ENCODE measurements at places on chromosomes 4 and X. TPM values are rescaled to one million over a fixed set of nuclear protein-coding genes. Genes with fewer than 3 reads are reported as not detected.

- no peak for DNase-seq
Observed at GRCh38 chr4:138772366-138772765, 243.2 kb upstream of the NOCT start.

GRCh38 chr4:5139141-5139540, 87.9 kb downstream of the STK32B start:
- DNase-seq: no peak

- DNase-seq: no peak
Observed at GRCh38 chrX:130343411-130343810, 3.7 kb downstream of the SLC25A14 start.

- DNase-seq: no peak
Observed at GRCh38 chr4:118991686-118992085, 103.0 kb downstream of the SYNPO2 start.

DNA sequence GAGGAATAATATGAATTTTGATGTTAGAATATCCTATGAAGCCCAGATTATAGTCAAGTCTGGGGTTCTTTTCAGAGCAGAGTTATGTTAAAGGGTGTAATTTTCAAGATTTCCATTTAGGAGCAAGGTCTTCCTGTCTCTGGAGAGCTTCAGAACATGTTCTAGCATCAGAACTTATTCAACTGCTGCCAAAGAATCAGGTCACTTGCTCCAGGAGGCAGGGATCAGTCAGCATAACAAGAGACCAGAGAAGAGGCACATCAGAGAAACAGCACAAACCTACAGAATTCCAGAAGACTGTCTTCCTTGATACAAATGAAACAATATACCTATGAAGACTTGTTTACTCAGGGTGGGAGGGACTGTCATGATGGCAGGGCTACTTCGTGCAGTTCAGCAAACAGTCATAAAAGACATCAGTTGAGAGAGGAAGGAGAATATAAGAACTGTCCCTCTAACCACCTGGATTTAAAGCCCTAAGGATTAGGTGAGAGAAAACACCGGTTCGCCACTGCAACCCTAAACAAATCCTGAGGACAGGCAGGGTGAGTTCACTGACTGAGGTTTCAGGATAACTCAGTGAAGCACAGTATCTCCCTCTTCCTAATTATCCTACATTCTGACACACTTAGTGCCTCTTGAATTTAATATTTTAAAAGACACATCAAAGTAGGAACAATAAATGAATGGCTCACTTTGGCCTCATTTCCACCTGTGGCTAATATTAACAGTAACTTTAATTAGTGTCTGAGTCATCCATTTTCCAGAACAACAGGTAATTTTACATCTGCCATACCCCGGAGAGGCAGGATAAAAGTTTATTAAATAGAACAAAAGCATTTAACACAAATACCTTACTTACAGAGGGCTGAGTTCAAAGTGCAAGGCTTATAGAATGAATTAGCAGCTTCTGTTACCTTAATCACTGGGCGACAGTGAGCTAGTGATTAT, 93.0 kb downstream of the HDAC8 start:
- DNase-seq: no peak

DNA sequence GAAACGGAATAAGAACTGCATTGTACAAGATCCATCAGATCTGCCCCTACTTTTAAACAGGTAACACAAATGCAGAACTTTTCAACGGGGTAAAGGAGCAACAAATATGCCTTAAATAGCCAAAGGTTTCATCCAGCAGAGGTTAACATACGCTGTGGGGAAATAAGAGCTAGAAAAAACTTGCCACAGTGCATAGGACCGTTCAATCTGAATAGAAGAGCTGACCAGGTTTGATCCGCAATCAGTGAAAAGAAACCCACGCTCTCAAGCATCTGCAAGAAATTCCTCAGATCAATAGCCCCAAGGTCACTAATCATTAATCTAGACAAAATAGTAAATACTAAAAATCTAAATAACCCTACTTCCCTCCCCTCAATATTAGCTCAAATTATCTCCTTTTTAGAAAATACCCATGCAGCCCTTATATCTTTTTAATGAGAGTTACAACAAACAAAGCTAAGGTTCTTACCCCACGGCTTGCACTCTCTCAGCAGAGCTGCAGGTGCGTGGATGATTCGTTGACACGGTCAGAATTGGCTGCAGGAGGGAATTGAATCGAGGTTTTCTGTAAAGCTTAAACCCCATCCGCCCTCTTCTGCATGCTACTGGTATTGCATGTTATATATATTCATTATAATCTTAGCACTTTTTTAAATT, at the start of gene TLR10:
Gene TLR10, minus strand, starts transcription at position 539 of the 657 bp plus-strand sequence. CDS start 7,400 bp downstream, outside the sequence.
- peak; percentile 30 for DNase-seq

- no peak for DNase-seq
Observed at GRCh38 chr4:61332693-61333092, 132.6 kb downstream of the ADGRL3 start.

GRCh38 chr4:26787461-26788340, 72.9 kb upstream of the STIM2 start:
- peak; percentile 85 for DNase-seq

DNA sequence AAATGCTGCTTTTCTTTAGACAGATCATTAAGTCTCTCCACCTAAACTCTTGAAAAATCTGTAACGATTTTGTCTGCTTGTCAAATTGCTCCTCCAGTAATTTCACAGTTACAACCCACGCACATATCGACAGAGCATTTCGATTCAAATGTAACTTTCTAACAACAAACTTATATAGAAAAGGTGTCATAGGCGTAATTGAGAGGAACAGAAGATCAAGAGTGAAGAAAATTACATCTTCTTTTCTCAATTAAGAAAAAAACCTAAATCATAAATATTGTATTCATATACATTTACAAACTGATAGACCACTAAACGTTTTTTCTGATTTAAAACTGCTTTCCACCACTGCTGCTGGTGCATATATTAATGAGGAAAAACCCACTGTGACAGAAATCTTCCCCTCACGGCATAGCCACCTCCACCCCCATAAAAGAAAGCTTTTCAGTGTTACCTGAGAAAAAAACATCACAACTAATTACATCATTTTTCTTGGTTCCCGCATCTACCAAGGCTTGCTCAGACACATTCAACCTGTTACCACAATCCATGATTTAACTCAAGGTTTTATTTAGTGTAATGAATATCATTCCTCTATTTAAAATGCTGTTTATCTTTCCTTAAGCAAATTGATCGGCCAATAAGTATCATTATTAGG, 1.9 kb downstream of the GPM6A start:
- no peak for DNase-seq

GRCh38 chrX:107646735-107647134, 18.4 kb downstream of the PRPS1 start:
- DNase-seq: no peak

GRCh38 chrX:153519569-153520286, 2.3 kb downstream of the ATP2B3 start:
- DNase-seq: no peak

GRCh38 chrX:40207626-40208025, 109.9 kb upstream of the BCOR start:
- peak; percentile 25 for DNase-seq

- peak; percentile 33 for DNase-seq
Observed at GRCh38 chrX:134659761-134660160, 1.5 kb upstream of the PLAC1 start.

DNA sequence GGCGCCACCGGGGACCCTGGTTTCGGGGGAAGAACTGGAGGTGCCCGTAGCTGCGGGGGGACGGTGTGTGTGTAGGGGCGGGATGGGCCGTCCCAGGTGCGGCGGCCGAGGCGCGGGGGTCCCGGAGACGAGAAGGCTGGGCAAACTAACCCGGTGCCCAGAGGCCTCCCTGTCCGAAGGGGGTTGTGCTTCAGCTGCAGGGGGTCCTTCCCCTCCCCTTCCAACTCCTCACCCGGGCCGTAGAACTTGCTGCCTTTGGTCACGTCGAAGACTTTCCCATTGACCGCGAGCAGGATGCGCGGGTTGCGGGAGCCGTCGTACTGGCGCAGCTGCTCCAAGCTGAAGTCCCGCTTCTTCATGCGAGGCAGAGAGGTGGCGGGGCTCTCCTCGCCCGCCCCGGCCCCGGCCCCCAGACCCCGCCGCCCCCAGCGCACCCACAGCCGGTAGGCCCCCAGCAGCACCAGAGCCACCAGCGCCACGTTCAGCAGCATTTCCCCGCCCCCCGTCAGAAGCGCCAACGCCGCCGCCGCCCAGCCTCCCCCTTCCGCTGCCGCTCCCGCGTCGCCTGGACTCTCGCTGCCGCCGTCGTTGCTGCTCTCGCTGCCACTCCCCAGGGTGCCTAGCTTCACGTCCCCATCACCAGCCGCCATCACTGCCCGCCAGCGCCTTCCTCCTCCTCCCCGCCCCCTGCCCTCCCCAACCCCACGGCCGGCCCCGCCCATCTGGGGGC, at the start of gene PGRMC2:
Gene PGRMC2, minus strand, starts transcription at position 673 of the 730 bp plus-strand sequence. Its CDS starts 23 bp downstream, at position 650.
- no peak for DNase-seq

DNA sequence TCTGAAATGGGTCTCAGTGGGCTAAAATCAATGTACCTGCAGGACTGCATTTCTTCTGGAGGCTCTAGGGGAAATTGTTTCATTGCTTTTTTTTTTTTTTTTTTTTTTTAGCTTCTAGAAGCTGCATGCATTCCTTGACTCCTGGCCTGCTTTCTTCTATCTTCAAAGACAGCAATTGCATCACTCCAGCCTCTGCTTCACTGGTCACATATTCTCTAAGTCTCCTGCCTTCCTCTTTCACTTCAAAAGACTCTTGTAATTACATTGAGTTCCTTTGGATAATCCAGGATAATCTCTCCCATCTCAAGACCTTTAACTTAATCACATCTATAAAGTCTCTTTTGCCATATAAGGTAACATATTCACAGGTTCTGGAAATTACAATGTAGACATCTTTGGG, 11.3 kb upstream of the PCYT1B start:
- no peak for DNase-seq

DNA sequence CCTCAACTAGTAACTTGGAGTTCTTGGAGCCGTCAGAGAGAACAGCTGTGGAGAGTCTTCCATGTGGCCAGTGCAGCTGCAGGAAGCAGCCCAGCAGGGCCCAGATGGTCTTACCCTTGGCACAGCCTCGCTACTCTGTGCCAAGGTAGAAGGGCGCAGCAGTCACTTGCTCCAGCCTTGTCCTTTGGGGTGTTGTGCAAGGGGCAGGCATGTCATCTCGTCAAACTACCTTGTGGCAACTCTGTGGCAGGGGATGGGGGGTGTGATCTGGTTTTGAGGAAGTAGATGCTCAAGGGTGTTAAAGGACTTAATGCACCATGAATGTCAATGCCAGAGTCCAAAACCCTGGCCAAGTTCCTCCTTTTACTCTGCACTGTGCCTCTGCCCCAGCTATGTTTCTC, 34.2 kb upstream of the TBC1D14 start:
- no peak for DNase-seq

- DNase-seq: peak; percentile 71
Observed at GRCh38 chr4:177489471-177490246, 47.4 kb upstream of the AGA start.

- peak; percentile 53 for DNase-seq
Observed at GRCh38 chr4:90078440-90078839, 48.8 kb upstream of the CCSER1 start.

DNA sequence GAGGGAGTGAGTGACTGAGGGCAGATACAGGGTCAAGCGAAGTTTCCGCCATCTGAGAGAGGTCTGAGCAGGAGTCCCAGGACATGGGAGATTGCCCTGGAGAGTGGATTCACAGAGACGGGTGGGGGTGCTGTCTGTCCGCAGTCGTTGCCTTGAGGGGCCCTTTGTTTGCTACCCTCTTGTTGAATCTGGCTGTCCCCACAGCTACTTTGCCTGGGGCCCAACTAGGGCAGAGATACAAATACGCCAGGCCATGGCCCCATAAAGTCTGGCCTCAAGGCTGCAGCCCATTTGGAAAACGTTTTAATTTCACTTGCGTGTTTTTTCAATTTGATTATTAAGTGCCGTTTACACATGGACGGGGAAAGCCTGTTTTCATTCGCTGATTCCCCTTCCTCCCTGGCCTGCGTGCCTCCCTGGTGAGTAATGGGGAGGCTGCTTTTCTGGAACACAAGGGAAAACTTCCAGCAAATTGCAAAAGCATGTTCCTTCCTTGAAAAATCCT, 134.4 kb downstream of the SMIM20 start:
- DNase-seq: no peak

DNA sequence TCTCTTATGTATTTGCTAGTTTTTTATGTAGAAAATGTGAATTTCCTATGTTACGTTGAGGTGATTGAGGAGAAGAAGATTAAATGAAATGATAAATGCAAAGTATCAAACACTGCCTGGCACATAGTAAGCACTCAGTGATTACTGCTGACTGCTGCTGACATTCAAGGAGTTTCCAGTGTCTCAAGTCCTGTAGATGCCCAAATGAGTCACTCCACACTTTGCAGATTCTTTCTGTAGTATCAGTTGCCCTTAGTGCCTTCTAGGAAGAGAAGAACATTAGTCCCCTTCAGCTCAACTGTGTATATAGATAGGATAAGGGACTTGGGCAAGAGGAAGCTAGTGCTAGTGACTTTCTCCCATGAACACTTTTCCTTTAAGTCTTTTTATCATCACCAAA, 240.5 kb upstream of the TEX13A start:
- peak; percentile 81 for DNase-seq

DNA sequence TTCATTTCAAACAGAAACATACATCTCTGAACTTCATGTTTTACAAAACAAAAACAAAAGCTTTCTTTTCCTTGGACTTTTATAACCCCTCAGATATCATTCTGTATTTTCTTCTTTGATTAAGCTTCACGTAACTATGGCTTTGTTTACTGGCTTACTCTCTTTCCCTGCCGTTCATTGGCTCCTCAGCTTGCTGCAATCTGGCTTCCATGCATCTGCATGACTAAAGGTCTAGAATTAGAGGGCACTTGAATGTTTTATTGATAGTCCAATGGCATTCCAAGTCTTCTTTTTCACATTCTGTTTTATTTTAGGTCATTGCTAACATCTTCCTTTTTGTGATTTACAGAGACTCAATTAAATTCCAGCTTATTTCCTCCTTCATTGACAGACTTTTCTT, 487.6 kb downstream of the GRXCR1 start:
- DNase-seq: no peak

- DNase-seq: no peak
Observed at GRCh38 chr4:184844742-184845141, 19.0 kb upstream of the ACSL1 start.

- DNase-seq: peak; percentile 35
Observed at GRCh38 chr4:102388611-102389010, 43.3 kb upstream of the SLC39A8 start.

- no peak for DNase-seq
Observed at GRCh38 chr4:140004922-140005627, 148.9 kb downstream of the MAML3 start.

DNA sequence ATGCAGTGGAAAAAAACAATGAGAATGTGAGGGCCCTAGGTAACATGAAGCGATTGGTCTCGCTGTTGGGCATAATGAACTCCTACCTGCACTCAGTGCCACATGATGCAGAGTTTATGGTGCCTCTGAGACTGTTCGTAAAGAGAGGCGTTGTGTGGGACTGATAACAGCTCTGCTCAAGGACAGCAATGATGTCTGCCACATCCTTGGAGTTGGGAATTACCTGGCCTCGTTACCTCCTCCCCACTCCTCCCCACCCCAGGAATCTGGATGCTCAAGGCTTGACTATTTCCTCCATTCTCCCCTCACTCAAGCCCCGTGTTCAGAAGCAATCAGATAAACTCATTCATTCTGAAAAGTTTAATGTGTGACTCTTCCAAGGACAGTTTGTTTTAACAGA, 148.0 kb upstream of the JADE1 start:
- no peak for DNase-seq

Gene UGT2A3
- total RNA-seq: not detected

Gene MAGEA2
- not detected for total RNA-seq

Gene SYTL5
- total RNA-seq: not detected

Gene FMR1
- total RNA-seq: 28.2 TPM

Gene GLRB
- total RNA-seq: 3.7 TPM

Gene ADH7
- 0.33 TPM for total RNA-seq

Gene KDR
- total RNA-seq: 0.49 TPM

Gene C4orf36
- 5.7 TPM for total RNA-seq

Gene CPXCR1
- not detected for total RNA-seq

Gene KIAA0232
- total RNA-seq: 17.6 TPM

Gene FHDC1
- total RNA-seq: 13.3 TPM

Gene CXCL10
- total RNA-seq: not detected
